ENCODE measurements at places on chromosomes 5 and 9.

DNA sequence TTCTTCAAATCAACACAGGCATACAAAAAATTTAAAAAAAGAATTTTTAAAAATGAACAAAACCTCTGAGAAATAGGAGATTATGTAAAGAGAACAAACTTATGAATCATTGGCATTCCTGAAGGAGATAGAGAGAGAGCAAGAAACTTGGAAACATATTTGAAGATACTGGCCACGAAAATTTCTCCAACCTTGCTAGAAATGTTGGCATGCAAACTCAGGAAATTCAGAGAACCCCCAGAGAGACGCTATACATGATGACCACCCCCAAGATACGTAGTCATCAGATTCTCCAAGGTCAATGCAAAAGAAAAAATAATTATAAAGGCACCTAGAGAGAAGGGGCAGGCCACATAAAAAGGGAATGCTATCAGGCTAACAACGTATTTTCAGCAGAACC is 472.5 kb downstream of the MTRR start:
- no peak for DNase-seq

DNA sequence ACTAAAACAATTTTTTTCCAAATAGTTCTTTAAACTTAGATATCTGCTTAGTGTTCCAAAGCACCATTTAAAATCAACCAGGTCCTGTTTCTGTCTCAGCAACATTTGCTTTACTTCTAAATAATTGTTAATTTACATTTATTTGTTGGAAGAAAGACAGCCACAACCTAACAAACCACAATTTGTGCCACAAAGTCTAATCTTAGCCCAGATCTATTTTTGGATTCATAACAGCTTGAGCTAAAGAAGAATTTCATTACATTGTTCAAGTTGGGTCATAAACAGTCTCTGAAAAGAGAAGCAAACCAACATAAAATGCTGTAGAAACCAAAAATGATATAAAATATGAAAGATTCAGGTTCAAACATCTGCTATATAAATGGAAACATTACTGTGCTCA is 24.4 kb downstream of the MLLT3 start:
- DNase-seq: no peak

DNA sequence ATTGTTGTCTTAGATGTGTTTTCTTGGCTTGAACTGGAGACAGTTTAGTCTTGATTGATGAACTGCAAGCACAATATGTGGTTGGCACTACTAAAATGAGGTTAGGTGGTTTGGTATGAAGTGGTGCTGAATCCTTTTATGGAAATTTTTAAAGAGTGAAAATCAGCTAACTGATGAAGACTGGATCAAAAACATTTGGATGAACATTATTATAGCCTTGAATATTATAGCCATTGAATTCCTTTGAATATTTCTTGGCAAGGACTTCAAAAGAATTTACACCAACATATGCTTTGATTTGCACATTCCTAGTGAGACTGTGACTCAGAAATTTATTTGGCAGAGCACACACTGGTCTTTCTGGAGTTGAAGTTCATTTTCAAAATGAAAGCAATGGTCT is 318.3 kb downstream of the CHSY3 start:
- no peak for DNase-seq

DNA sequence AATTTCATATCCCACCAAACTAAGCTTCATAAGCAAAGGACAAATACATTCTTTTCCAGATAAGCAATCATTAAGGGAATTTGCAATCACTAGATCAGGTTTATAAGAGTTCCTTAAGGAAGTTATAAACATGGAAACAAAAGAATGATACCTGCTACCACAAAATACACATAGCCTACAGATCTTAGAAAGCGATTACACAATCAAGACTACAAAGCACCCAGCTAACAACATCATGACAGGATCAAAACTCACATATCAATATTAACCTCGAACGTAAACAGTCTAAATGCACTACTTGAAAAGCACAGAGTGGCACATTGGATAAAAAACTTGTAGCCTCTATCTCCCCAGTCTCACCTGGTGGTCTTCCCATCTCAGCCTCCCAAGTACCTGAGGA is 512.4 kb upstream of the PTGER4 start:
- no peak for DNase-seq

DNA sequence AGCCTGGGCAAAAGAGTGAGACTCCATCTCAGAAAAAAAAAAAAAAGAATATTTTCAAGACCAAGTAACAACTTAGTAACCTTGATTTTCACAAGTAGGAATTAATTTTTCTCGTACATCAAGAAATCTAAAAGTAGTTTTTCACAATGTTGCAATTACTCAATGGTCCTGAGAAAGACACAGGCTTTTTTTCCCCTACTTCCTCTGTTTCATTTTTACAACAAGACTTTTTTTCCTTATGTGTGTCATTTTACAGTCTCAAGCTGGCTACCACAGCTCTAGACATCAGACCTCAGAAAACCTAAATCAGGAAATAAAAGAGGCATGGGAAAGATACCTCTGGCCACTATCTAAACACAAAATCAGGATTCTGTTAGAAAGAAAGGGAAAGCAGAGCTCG is 45.9 kb downstream of the WDR36 start:
- DNase-seq: no peak

DNA sequence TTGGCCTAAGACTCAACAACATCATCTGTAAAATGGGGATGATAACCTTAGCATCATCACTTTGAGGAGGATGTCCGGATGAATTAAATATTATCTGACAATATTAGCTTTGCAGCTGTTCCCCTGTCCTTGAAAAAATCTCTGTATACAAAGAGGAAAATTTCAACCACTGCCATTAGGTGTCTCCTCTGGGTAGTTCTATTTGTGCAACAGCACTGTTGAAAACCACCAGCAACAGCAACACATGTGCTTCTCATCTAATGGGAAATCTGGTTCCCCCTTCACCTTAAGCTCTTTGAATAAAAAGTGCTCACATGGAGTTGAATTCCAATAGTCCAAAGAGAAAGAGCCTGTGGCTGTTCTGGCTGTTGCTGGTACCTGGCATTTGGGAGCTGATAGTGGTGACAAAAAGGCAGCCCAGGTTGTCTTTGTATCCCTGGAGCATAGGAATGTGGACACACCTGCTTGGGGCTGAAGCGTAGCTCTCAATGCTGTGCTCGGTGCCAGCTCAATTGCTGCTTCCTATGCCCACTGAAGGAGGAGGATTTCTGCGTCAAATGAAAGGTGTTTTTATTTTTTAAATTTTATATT is 322.1 kb upstream of the MSX2 start:
- DNase-seq: no peak

- no peak for DNase-seq
Measured at GRCh38 chr5:163306421-163306820, 131.0 kb upstream of the CCNG1 start.

DNA sequence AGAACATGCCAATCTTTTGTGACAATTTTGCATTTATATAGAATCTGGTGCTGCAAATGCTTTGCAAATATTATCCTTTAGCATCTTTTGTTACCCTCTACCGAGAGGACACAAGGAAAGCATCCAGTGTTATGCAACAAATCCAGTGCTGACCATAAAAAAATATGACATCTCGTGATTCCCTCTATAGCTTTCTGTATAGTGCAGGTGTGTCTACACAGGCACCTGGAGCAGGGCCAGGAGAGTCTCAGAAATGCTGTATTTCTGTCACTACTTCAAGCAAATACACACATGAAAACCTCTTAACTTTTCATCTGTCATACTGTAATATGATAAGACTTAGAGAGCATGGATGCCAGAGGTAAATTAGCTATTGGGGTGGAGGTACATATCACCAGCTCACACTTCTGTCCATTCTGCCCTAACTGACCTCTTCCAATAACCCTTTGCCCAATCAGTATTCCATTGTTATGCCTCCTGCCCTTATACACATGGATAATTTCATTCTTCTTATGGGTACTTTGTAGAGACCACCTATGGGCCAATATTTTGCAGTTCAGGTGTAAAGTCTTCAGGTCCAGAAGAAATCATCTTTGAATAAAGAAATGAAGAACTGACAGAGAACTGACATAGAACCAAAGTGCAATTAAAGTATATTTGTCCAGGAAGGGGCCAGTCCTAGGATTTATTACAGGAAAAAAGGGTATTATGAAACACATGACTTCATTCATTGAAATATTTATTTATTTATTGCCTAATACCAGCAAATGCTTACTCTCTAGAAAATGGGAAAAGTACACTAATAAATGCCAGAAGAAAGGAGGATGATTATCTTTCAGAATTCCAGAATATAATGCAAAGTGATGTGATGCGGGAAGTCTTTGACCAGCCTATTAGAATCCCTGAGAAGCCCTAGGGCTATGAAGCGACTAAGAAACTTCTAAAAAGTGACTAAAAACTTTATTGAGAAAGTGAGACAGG is 106.5 kb downstream of the EPB41L4A start:
- no peak for DNase-seq

GRCh38 chr9:108543251-108543778 is 312.5 kb downstream of the ACTL7B start:
- no peak for DNase-seq

DNA sequence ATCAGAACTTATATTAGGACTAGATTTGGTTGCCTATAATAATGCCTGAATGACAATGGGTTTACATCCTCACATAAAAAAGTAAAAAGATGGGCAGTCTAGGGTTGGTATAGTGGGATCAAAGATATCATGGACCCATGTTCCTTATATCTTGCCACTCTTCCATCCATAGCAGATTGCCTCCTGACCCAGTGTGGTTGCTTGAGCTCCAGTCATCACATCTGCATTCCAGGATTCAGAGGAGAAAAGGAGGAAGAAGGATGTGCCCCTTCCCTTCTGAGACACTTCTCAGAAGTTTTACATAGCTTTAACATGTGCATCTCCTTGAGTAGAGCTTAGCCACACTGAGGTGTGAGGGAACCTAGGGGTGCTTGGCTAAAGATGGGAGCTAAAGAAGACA is 22.9 kb downstream of the RALGPS1 start:
- DNase-seq: no peak

- no peak for DNase-seq
Measured at GRCh38 chr9:114115654-114116125, 16.6 kb upstream of the KIF12 start.

- no peak for DNase-seq
Measured at GRCh38 chr5:9663891-9664290, 33.7 kb upstream of the TAS2R1 start.

- DNase-seq: no peak
Measured at GRCh38 chr5:14172149-14172795, 29.1 kb downstream of the TRIO start.

GRCh38 chr5:37786862-37787519 is 52.9 kb downstream of the GDNF start:
- no peak for DNase-seq

DNA sequence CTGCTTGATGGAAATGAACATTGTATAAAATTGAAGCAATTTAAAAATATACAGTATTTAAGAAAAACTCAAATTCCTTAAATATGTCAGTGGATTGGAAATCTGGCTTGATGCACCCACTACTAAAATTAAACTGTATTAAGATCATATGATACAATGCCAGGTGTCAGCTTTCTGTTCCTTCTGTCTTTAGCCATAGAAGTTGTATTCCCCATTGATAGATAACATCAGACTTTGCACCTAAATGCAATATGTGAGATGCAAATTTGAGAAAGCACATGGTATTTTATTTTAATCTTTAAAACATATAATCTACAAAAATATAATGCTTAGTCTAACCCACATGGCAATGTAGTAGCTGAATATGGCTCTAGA is 697.4 kb upstream of the WWC1 start:
- no peak for DNase-seq

GRCh38 chr5:98794414-98795080 is 21.1 kb downstream of the RGMB start:
- DNase-seq: no peak

Measured in CD4-positive, alpha-beta T cell (primary cell).